ENCODE measurements at places on chromosomes 16 and 17.

DNA sequence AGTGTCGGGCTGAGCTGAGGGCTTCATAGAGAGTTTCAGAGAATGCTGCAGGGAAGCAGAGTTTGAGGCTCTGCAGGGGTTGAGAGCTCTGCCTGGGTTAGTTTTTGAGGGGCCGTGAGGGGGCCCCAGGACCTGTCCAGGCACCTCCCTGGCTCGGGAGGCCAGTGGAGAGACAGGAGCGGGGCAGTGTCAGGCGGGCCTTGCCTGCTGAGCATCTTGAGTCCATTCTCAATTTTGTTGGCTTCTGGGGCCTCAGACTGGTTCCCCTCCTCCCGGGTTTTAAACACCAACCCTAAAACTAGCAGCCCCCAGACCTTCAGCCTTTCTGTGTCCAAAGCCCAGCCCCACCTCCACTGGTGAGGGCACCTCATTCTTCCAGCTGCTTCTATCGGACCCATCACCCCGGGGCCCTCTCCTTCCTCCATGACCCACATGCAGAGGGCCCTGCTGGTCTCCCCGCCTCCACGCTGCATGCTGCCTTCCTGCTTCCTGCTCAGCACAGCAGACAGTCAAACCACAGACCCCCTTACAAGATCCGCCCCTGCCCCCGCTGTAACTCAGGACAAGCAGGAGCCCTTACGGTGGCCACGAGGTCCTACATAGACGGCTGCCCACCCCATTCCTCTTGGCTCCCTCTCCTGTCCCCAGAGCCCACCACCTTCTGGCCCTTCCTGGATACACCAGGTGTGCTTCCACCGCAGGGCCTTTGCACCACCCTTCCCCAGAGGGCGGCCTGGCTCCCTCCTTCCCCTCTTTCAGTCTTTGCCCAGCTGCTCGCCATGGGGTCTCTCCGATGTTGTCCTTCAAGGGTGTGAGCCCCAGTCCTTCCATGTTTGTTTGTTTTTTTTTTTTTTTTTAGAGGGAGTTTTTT lies 3.8 kb downstream of the RNF213 start:
- no peak for DNase-seq

DNA sequence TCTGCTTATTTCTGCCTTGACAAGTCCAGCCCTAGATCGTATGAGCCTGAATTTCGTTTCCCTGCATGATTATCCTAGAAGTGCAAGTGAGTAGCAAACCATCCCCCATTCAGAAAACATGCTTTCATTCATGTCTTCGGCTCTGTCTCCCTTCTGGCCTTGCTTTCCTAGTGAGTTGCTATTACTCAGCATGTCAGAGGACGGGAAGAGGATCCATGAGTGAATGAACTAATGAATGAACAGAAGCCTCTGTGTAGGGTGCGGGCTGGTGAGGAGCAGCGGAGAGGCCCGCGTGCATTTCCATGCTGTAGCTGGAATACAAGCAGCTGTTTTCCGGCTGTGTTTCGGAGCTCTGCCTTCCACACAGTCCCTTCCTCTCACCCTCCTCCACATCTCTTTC lies 155.7 kb upstream of the NOL11 start:
- no peak for DNase-seq

GRCh38 chr16:77376358-77376757 lies 58.5 kb downstream of the ADAMTS18 start:
- DNase-seq = no peak

- no peak for DNase-seq
Measured at GRCh38 chr17:72470121-72470705, 349.4 kb downstream of the SOX9 start.

- DNase-seq = no peak
Measured at GRCh38 chr16:84243732-84244131, 3.9 kb upstream of the KCNG4 start.

DNA sequence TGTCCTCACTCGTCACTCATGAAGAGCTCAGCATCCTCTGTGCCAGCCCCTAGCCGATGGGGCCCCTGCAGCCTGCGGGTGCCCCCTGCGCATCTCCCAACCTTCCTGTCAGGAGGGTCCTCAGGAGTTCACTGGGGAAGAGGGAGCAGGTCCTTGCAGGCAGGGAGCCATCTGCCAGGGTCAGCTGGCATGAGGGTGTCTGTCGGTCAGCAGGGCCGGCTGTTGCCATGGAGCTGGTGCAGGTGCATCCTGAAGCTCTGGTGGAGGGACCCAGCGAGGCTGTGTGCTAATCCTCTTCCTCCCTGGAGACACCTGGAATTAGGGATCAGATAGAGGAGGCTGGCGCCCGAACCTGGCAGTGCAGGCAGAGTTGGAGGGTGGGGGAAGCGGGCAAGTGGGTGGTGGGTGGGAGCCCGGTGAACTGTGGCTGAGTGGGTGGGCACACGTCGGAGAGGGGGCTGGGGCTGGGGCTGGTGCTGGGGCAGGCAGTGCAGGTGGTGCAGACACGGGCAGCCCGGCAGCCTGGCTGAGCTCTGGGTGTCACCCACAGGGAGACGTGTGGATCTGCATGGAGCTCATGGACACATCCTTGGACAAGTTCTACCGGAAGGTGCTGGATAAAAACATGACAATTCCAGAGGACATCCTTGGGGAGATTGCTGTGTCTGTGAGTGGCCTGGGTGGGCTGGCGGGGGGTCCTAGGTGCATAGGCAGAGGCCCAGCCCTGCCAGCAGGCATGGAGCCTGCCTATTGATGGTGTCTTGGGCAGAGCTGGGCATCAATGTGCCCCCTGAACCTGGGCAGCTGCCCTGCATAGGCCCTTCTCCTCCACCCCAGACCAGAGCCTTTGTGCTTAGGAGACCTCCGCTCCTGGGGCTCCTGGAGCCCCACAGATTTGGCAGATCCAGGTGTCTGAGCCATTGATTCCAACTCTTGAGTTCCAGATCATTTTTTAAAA lies 17.4 kb downstream of the MAP2K3 start:
- DNase-seq = no peak

- DNase-seq = no peak
Measured at GRCh38 chr17:38947189-38947588, 20.0 kb downstream of the FBXO47 start.

DNA sequence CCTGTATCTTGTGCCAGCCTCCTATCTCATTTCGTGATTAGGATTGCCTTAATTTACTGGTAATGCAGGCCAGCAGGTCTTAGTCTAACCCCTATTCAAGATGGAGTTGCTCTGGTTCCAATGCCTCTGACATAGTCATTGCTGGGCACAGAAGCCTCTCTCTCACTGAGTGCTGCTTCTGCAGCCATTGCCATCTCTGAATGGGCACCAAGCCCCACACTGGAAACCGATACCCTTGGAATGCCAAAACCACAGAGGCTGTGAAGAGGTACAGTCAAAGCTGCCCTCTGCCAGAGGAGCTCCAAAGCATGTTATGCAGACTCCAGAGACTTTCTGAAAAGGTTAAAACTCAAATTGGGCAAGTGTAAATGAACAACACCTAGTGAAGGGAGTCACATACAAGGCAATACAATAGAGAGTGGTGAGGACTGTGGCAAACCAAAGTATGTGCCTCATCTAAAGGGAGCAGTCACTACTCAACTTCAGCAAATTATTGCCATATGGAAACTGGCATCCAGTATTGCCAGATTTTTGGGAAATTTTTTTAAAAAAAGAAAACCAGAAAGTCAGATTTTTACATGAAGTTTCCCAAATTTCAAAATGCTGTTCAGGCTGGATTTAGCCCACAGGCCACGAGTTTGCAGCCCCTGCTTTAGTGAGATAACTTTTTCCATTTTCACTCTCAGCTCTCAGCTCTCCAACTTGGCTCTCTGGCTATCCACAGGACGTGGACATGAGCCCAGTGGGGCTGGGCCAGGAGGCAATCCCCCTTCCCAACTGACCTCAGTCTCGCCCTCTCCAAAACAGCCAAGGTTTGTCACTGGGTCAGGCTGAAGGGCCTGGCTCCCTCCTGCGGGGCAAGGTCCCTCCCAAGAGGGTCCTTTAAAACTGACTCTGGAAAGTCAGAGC lies 2.1 kb upstream of the MMP2 start:
- DNase-seq = no peak

DNA sequence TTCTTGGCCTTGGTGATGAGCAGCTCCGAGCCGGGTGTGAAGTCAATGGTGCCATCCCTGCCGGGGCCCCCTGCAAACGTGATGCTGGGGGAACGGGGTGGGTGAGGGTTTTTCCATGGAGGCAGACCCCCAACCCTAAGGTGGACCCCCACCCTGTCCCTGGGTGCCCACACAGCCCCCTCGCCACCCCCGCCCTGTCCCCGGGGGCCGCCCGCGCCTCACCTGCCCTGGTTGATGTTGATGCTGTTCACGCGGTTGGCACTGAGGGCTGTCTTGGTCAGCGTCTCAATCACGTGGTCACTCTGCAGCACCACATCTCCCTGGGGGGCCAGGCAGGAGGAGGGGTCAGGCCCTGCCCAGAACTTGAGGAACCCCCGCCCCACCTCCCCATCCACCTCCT lies 11.2 kb upstream of the CRK start:
- no peak for DNase-seq

GRCh38 chr16:17229766-17230165 lies 241.0 kb downstream of the XYLT1 start:
- no peak for DNase-seq

GRCh38 chr17:64326420-64327054 lies 63.5 kb upstream of the TEX2 start:
- DNase-seq = no peak

- DNase-seq = no peak
Measured at GRCh38 chr17:38512473-38513058, 84.3 kb downstream of the ARHGAP23 start.

DNA sequence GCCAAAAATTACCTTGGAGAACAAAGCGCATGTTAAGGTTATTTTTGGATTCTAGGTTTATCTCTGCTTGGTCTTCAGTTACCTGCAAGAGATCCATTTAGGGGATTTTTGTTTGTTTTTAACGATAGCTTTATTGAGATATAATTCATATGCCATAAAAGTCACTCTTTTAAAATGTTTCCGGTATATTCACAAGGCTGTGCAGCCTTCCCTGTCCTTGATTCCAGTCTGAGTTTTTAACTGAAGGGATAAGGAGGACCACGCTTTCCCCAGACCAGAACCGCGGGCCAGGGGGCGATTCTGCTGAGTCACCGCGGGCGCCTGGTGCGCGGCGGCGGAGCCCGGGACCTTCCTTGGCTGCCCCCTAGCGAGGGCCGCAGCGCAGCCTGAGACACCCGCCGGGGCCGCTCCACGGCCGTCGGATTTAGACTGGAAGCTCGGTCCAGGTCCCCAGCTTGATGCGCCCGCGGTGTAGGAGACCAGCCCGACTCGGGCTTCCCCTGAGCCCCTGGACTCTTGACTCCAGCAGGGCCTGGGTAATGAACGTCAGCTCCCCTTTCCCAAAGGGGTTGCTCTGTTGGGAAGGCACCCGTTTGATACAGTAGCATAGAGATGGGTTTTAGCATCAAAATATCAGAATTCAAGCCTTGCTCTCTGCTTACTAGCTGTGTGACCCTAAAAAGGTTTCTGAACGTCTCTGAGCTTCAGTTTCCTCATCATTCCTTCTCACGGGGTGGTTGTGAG lies 50.0 kb upstream of the STH start:
- peak; percentile 66 for DNase-seq

- peak; percentile 39 for DNase-seq
Measured at GRCh38 chr17:1058423-1059130, 61.6 kb downstream of the TIMM22 start.

DNA sequence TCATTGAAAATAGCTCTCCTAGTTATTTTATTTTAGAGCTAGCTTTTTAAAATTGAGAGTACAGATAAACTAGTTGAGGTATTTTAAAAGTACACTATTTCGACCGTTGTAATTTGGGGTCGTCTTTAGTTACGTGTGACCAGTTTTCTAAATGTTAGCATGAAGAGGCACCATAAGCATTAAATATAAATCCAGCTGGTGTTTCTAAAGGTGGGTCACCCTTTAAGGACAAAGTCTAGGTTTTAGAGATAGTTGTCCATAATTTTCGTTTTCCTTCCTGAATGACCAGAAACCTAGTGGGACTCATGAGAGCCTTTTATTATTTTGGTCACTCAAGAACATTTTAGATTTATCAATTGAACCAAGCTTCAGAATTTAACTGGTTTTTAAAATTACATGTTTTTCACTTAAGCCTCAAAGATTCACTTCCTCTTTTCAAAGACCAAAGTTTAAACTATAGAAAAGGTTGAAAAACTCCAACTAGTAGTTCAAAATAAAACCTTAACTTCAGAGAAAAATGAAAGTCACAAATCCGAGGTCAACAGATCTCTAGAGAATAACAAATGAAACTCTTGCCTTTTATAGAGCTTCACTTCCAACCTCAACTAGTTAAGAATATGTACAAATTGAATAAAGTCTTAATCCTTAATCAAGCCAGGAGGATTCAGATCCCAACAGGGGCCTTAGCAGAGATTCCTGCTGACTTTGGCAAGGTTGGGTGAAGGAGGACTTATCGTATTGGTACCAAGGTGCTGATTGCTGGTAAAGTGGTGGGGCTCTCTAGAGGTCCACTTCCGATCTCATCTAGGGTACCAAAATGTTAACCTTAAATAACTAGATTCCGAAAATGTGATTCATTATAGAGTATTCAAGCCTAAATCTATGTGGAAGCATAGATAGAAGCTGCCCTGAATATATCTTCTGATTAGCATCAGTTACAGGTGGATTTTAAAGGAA lies 32.5 kb downstream of the PHKB start:
- DNase-seq = no peak

DNA sequence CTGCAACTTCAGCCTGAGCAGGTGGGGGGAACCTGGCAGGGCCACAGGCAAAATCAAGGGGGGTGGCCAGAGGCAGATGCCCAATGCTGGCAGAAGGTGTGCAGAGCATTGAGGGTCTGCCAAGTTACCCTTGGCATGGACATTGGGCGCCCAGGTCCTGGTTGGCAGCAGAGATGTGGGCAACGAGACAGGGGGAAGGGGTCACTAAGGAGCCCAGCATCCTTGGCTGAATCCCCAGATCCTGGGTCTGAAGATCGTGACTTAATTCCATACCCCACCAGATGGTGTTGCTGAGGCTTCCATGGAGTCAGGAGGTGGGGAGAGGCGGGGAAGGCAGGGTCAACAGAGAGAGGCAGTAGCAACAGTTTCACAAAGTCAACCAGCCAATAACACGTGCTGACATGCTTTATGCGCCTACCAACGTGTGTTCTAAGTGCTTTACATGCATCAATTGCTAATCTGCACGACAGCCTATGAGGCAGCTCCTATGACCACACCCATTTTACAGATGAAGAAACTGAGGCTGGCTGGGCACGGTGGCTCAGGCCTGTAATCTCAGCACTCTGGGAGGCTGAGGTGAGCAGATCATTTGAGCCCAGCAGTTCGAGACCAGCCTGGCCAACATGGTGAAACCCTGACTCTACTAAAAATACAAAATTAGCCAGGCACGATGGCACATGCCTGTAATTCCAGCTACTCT lies 83.3 kb downstream of the GSG1L start:
- no peak for DNase-seq

GRCh38 chr17:17015230-17015629 lies 27.0 kb upstream of the MPRIP start:
- no peak for DNase-seq
